ENCODE measurements at places on chromosomes 4 and X.

DNA sequence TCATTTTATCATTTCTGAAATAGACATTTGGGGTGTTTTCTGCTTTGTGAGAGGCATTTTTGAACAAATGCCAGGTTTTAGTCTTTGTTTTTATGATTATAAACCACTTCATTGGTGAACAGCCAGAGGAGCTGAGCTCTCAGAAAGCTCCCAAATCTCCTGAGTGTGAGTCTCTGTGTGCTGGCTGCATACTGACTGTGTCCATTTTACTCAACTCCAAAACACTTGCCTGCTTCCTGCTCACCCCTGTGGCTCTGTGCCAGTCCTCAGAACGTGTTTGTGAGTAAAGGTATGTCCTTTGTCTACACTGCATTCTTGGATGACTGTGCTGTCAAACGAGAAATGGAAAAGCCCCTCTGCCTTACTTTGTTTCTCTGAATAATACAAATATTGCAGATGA, 5.4 kb upstream of the LRAT start:
- DNase-seq: no peak

GRCh38 chr4:23773884-23774636, 115.8 kb downstream of the PPARGC1A start:
- DNase-seq: no peak

- no peak for DNase-seq
Observed at GRCh38 chrX:152932598-152933175, 34.8 kb downstream of the ZNF185 start.

- no peak for DNase-seq
Observed at GRCh38 chr4:54082168-54082567, 17.8 kb upstream of the CHIC2 start.

- no peak for DNase-seq
Observed at GRCh38 chr4:86967073-86967472, 32.3 kb downstream of the AFF1 start.

DNA sequence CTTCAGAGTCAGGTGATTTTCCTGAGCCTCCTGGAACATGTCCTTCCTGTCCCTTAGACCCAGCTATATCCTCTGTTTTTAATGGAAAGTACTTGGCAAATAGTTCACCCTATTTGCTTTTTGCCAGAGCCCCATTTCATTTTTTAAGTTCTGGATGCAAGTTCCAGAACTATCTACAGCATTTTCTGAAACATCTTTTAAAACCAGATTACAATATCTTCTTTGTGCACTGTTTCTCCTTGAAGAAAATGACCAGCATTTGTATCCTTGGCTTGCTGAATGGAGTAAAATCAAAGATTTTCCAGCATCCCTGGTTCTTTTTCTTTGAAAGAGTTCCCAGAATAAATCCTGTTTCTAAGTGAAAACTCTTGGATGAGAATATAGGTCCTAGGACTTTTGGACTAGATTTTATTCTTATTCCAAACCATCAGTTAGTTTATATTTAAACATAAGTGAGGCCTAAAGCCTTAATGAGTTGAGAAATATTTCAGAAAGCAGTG, 224.3 kb downstream of the ANK2 start:
- no peak for DNase-seq

- no peak for DNase-seq
Observed at GRCh38 chrX:9856588-9856987, 70.4 kb downstream of the SHROOM2 start.

GRCh38 chr4:163892417-163892816, 397.9 kb downstream of the TMA16 start:
- no peak for DNase-seq

Measured in NCI-H2029 (cell line).